ENCODE measurements at places on chromosomes 11 and 22. TPM values are rescaled to one million over a fixed set of nuclear protein-coding genes. Genes with fewer than 3 reads are reported as not detected.

DNA sequence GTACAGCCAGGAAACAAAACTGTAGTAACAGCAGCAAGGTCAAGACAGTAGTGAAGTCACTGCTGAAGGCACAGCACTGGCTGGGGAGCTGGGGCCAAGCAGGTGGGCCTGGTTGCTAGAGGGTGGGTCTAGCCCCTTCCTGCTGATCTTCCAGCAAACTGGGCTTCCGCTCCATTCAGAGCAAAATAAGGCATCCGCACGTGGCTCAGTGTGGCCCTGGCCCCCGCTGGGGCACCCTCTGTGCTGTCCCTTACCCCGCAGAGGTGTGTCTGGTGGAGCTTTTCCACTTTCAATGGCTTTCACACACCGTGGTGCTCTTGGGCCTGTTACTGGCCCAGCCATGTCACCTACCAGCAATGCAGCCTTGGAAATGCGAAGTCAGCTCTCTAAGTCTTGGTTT is 162.4 kb upstream of the B3GAT1 start:
- DNase-seq = no peak

ALG8 gene
- 26.0 TPM for polyA plus RNA-seq

DNA sequence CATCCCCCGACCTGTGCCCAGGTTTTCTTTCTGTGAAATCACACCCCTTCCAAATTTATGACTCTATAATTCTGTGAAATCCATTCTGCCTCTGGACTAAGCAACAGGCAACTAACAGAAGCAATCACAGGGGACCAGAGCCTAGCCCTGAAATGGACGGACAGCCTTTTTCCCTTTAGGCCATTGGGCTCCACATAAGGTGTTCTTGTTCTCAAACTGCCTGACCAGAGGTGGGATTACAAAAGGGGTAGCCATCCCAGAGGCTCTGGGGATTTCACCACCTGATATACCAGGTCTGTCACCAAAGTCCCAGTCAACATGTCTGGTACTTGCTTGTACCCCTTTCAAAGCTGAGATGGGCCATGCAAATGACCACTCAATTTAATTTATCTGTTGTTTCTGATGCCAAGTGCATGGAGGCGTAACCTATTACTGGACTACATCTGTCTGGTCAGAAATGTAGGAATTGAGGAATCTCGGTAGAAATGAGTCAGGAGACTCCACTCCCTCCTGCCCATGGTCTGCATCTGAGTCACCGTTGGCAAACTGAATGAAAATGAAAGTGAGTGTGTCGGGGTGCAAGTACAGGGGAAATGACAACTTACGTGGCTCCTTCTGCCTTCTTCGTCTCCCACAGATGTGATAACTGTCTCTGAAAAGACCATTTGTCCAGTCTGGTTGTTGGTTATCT is 10.2 kb downstream of the DKK3 start:
- no peak for DNase-seq

FADS3 gene
- 40.6 TPM for polyA plus RNA-seq

TMA7B gene
- not detected for polyA plus RNA-seq

DNA sequence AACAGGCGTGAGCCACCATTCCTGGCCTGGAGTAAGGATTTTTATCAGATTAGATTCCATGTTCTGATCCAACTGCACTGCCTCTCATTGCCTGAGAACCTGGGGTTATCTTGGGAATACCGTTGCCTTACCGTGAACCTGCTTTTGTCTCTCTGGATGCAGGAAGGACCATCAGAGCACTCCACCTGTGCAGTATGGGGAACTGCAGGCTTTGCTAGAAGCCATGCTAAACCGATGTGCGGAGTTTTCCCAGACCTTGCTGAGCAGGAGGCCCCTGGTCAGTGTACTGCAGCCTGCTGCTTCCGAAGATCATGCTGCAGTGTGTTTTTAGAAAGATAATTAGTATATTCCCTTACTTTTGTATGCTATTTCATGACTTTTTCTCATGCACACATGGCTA is 43.6 kb downstream of the MEI1 start:
- no peak for DNase-seq

- DNase-seq = no peak
These were observed 13.9 kb downstream of the ZNF74 start for GRCh38 chr22:20407829-20408228.

SLC35E4 gene
- polyA plus RNA-seq = 3.1 TPM

- DNase-seq = no peak
These were observed 171.5 kb downstream of the MN1 start for GRCh38 chr22:27629908-27630673.

GRCh38 chr11:20031155-20032001 is 128.9 kb downstream of the DBX1 start:
- no peak for DNase-seq

PISD gene
- polyA plus RNA-seq = 14.6 TPM

OR2D2 gene
- polyA plus RNA-seq = not detected

DNA sequence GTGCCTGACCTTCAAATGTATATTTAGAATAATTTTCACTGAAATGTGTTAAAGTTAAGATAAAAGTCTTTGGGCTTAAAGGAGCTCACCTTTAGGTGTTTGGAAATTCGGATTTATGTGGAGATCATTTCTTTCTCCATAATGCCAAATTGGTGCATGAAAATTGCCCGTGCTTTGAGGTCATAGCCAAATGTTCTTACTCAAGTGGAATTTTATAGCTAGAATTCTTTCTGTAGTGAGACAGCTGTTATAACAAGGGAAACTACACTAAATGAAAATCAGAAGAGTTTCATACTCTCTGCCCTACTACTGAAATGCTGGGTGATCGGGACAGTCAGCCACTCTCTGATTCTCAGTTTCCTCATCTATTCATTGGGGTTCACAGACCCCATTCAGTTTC is 89.5 kb upstream of the DBX1 start:
- DNase-seq = no peak

GRCh38 chr11:10192036-10192435 is 102.0 kb downstream of the SBF2 start:
- DNase-seq = peak; percentile 6

KCNE3 gene
- 2.8 TPM for polyA plus RNA-seq

DNA sequence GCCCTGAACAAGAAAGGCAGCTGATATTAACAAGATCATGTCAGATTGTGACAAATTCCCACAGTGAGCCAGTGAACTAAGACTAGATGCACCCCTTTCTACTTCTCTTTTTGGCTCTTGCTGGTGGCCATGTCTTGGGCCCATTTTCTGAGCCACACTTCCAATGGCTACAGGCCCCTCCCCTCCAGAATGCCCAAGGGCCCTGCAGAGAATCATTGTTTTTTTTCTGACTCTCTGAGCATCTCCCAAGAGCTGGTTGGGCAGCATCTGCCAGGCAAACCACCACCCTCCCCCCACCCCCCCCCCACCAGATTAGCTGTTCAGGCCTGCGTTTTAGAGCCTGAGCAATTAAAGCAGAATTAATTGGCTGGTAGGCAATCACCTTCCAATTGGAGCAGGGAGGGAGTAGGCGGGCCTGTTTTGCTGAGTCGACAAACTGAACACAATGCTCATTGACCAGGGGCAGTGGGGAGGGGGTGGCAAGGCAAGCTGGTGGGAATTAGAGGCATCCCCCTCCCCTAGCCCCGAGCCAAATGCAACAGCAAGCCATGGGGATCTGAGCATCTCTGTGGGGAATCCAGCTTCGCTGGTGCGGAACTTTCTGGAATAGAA is 541.4 kb downstream of the MN1 start:
- DNase-seq = no peak

- DNase-seq = no peak
These were observed 8.6 kb downstream of the REXO2 start for GRCh38 chr11:114447892-114448291.

- no peak for DNase-seq
These were observed 127.8 kb downstream of the PARVA start for GRCh38 chr11:12505183-12505582.

GRCh38 chr11:121367001-121367843 is 74.7 kb downstream of the SC5D start:
- DNase-seq = no peak

- DNase-seq = peak; percentile 74
These were observed 59.2 kb downstream of the SLC35F2 start for GRCh38 chr11:107799218-107799859.

PDE2A gene
- 17.6 TPM for polyA plus RNA-seq

- DNase-seq = peak; percentile 61
These were observed at the start of gene BARX2 for GRCh38 chr11:129375751-129376657. Gene BARX2 (plus strand): TSS chr11:129375848. CDS start chr11:129376036, 188 bp downstream.

DNA sequence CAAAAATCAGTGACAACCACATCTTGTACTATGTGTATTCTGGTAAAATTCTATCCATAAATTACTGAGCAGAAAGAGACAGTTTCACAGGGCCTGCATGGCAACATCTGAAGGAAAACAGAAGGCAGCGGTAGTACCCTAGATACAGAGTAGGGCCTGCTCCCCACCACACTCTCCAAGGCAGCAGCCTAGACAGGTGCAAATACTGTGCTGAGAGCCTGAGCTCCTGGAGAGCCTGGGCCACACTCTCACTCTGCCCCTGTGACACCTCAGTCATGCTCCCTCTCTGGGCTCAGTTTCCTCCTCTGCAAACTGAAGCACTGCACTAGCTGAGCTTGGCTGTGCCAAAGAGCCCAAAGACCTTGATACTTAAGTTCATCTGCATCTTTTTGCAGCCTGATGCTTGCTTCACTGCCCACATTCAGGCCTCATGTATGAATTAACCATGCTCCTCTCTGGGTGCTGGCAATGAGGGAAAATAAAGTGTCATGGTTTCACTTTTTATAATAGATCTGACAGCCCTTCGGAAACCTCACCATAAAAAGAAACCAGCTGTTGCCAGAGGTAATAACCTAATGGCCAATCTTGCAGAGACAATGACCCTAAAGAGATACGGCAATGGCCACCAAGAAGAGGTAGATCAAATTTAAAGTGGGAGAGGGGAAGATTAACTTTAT is 104.7 kb downstream of the PLEKHA7 start:
- no peak for DNase-seq

PGR gene
- not detected for polyA plus RNA-seq

- no peak for DNase-seq
These were observed 2.0 kb upstream of the KMT5B start for GRCh38 chr11:68215087-68215445.

GRCh38 chr11:18890615-18891014 is 48.6 kb downstream of the MRGPRX1 start:
- no peak for DNase-seq

MYO7A gene
- polyA plus RNA-seq = 15.0 TPM

TUB gene
- 13.5 TPM for polyA plus RNA-seq

DNA sequence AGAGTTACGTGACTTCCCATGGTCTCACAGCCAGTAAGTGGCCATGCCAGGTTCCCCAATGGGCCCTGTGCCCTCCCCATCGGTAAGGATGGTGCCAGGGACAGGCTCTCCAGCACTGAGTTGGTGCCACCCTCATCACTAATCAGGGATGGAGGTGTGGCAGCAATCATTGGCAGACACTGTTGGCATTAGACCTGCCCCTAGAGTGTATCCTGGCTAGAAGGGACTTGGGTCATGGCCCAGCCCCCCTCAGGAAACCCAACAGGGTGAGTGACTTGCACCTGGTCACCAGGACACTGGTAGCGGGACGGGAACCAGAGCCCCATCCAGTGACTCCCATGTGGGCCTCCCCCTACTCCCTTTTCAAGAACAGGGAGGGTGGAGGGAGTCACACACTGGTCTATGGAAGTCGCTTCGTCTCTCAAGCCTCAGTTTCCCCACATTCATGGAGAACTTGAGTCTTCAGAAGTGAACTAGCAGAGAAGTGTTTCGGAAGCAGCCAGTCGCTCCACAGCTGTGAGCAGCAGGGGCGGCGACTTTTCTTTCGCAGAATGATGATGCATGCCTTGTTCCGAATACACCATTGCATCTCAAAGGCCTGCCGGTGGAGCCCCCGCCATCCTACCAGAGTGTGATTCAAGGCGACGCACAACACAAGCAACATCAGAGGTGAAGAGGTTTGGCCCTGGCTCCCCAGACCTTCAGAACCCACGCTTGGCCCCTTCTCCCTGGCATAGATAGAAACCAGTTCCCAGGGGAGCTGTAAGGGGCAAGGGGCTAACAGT is 12.9 kb downstream of the MS4A10 start:
- DNase-seq = no peak

DNA sequence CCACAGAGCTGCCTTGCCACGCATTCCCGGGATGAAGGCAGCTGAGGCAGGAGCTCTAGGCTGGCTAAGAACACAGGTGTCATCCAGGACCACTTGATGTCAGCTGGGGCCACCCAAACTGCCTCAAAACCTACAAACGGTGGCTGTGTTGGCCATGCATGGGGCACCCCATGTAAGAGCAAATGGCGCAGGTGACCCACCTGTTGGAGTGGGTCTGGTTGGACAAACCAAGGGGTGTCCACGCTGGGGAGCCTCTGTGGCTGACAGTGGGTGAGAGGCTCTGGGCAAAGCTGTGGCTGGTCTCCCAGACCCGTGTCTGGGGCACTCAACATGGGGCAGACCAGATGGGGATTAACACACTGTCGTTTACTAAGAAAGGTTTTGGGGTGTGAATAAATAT is 19.0 kb upstream of the SYT8 start:
- DNase-seq = no peak

- no peak for DNase-seq
These were observed 207.1 kb upstream of the ARHGAP20 start for GRCh38 chr11:110919241-110919922.

DNA sequence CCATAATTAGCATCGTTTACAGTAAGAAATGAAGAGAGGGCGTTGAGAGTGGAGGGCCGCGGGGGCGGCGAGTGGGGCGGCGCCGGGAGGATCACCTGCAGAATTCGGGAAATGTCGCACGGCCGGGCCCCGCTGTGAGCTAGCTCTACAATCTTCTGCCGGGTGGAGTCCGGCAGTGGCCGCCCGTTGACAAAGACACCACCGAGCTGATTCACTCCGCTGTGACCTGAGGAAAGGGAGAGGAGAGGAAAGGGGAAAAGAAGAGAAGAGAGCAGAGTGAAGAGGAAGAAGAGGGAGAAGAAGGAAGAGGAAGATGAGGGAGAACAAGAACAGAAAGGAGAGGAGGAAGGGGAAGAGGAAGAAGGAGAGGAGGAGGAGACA is 8.5 kb downstream of the PAX6 start:
- no peak for DNase-seq

DNA sequence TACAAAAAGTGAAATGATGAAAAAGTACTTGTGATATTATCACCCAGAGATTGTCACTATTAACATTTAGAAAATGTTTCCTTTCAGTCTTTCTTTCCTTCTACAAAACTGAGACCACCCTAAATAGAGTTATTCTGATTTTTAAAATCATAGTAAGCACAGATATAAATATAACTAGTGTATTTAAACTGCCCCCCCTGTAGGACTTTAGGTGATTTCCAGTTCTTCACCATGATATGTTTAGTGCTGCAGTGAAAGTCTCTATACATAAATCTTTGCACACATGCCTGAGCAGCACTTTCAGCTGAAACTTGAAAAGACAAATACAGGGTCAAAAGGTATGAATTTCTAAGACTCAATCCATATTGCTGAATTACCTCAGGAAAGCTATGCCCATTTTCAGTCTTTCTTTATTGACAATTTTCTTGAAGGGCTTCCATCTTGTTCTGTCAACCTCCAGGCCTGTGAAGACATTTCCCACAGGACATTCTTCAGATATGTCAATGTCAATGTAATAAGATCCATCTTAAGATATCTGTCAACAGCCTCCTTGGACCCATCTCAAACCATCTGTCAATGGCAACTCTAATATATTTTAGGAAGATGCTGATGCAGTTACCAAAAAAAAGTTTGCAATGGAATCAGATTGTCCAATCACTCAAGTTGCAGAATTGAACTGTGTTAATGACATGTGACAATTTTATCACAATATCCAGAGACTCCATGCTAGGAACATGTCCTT is 30.8 kb upstream of the LDLRAD3 start:
- DNase-seq = no peak

ELFN2 gene
- polyA plus RNA-seq = 0.75 TPM

GRCh38 chr11:71936825-71937224 is 8.0 kb downstream of the RNF121 start:
- no peak for DNase-seq

- DNase-seq = no peak
These were observed 12.1 kb upstream of the EHD1 start for GRCh38 chr11:64890522-64890939.

Measured in muscle of arm (tissue), 14 donors.